Stimulated activated CD4-positive, alpha-beta T cell treated with anti-CD3 and anti-CD28 coated beads, Interleukin-1b, Interleukin-23, amount 100 ng/mL, for 1 hour (primary cell): ENCODE measurements at places on chromosomes 5 and 9.

- DNase-seq = no peak
Measured at GRCh38 chr5:63962279-63962678, at the start of gene HTR1A. Gene HTR1A, minus strand, starts transcription at chr5:63962445. Its CDS starts 726 bp downstream, at chr5:63961719.

DNA sequence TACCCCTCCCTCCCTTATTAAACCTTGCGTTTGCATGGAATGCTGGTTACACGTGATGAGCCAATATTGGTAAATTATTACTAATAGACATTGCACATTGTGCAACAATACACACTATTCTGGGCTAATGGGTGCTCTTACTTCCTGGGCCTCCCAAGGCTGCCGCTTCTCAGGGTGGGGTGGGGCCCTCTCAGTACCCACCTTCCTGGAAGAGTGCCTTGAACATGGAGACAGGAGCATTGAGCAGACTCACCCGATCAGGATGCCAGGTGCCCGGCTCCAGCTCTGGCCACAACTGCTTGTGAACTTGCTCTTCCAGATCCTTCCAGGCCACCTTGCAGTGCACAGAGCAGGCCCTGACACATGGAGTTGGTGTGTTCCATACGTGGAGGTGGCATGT is 24.7 kb upstream of the CEP72 start:
- no peak for DNase-seq

DNA sequence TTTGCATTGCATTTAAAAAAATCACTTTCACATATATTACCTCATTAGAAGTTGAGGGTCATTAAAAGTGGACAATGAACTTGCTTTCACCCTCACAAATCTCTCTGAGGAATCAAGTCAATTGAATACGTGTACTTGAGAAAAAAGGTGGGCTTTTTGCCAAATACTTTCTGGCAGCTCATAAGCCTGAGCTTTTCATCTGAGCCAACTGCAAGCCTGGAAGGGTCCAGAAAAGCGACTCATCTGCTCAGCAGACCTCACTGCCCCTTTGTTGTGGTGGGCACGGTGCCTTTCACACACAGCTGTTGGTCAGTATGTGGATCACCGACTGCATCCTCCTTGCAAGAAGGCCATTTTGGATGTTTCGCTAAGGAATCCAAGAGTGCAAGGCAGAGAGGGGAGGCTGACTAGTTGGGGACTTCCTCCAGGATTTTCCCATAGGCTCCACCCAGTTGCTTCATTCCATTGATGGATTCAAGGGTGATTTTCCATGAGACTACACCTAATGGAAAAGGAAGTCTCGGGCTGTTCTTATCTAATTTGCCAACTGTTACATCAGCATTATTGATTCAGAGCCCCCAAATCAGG is 564.7 kb downstream of the PDE4D start:
- DNase-seq = no peak

DNA sequence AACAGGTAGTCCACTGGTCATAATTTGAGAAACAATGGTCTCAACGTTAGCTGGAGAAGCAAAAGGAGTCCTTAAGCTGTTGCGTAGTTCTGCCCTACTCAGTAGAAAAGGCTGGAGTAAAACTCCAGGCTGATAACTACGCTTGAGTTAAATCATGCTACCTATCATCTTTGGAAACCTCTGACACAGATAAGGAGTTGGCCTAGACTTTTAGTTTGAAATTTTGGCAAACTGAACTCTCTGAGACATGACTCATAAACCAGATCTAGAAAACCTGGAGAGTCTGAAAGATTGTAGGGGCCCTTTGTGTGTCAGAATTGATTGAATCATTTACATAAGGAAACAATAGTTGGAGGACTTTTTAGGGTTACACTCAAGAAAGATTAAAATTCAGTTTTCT is 26.3 kb downstream of the NMUR2 start:
- DNase-seq = no peak

DNA sequence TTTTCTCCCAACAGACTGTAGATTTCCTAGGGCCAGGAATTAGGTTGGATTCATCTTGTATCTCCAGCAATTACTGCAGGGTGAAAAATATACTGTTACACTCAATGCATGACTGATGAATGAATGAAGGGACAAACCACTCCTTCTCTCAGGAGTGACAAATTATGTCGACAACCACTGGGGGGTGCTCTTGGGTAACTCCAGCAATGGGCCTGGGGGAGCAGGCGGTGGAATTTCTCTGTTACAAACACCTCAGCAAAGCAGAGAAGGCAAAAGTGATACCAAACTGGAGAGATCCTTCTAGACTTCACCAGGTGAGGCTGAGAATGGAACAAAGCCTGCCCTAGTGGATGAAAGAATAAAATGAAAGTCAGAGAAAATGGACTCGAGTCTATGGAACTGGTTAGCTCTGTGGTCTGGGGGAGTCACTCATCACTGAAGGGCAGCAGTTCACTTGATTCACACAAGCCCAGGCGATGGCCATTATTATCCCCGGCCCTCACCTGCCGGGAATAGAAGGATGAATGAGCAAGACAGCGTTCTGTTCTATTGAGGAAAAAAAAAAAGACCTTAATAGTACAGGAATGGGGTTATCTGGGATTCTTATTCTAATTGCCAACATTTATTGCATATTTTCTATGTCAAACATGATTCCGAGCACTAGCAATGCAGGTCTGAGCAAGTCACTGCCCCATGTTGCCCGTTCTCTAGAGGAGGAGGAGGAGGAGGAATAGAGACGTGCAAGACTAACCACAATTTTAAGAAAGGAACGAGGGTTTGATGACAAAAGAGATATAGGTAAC is 341.1 kb downstream of the ASTN2 start:
- no peak for DNase-seq

DNA sequence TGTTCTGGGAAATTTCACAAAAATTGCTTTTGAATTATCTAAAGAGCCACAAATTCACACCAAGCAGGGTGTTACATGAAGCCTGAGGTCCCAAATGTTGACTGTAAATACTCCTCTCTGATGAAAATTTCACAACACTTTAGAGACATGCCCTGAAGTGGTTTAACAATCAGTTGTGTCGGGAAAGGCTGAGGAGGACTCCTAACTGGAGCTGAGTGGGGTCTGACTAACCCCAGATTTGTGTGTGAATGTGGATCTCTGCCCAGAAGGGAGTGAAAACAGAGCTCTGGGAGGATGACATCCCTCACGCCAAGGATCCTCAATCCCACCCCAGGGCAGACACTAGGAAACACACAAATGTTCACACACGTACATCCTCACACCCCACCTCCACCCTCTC is 31.1 kb upstream of the GRXCR2 start:
- DNase-seq = no peak

GRCh38 chr9:9963841-9964240 is 649.0 kb downstream of the PTPRD start:
- no peak for DNase-seq

- no peak for DNase-seq
Measured at GRCh38 chr5:139090581-139090980, 107.6 kb downstream of the SIL1 start.

GRCh38 chr9:133576875-133577736 is 32.1 kb downstream of the FAM163B start:
- DNase-seq = no peak

GRCh38 chr9:85016384-85017006 is 347.0 kb downstream of the NTRK2 start:
- no peak for DNase-seq

DNA sequence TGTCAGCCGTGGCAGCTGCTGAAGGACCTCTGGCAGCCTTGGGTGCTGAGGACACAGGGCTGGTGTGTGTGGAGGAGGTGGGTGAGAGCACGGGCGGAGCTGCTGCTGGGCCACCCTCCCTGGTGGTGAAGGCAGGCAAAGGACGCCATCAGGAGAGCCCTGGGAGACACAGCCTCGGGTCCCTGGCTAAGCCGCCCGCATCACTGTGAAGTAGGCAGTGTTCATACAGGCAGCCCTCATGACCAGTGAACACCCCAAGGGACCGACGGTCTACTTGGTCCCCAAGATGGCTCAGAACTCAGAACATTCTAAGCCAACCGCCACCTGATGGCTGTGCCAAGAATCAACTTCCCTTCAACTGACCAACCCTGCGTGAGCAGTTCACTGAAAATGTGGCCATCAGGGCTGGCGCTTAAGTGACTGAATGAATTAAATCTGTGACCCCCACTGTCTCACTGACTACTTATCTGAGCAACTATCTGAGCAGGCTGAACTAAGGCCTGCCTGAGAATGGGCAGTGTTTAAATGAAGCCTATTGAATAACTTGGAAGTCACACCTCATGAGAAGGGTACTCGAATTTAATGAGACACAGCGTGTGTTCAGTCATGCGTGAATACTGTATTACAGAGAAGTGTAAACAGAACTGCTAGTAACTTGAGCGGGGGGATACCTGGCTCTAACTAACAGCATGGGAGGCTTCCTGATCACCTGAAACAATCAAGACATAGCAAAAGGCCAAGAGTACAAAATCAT is 54.7 kb upstream of the SIMC1 start:
- no peak for DNase-seq

DNA sequence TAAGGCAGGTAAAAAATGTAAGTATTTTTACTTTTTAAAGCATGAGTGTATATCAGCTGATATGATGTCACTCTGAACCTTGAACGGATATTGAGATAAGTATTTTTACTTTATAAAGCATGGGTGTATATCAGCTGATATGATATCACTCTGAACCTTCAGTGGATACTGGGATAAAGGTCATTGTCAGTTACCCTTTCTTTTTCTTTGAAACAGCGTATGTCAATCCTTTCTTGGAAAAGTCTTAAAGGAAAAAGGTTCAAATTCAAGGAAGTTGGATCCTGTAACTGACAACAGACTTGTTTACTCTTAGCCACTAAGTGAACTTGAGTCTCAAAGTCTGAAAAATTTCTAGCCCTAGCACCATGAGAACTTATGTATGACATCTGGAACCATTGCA is 61.7 kb upstream of the IFNK start:
- no peak for DNase-seq

GRCh38 chr5:176153741-176154140 is 84.5 kb upstream of the SIMC1 start:
- no peak for DNase-seq

DNA sequence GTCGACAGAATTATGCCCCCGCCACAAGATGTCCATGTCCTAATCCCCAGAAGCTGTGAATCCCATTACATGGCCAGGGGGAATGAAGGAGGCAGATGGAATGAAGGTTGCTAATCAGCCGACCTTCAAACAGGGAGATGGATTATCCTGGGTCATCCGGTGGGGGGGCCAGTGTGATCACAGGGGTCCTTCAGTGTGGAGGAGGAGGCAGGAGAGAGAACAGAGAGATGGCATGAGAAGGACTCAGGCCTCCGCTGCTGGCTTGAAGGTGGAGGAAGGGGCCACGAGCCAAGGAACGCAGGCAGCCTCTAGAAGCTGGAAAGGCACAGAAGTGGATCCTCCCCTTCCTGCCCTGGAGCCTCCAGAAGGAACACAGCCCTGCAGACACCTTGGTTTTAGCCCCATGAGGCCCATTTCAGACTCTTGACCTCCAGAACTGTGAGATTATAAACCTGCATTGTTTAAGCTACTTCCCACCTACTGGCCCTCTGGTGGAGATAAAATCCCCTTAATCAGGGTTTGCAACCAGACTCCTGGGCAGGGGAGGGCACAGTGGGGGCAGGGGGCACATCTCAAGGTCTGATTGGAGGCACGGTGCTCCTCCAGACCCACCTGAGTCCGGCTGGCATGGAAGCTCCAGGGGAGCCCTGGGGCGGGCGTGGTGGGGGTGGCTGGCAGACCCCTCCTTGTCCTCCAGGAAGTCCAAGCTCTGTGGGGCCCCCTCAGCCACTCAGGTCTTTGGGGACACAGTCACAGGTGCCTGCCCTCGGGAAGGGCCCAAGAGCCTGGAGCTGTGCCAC is 13.8 kb downstream of the PTGES2 start:
- no peak for DNase-seq

DNA sequence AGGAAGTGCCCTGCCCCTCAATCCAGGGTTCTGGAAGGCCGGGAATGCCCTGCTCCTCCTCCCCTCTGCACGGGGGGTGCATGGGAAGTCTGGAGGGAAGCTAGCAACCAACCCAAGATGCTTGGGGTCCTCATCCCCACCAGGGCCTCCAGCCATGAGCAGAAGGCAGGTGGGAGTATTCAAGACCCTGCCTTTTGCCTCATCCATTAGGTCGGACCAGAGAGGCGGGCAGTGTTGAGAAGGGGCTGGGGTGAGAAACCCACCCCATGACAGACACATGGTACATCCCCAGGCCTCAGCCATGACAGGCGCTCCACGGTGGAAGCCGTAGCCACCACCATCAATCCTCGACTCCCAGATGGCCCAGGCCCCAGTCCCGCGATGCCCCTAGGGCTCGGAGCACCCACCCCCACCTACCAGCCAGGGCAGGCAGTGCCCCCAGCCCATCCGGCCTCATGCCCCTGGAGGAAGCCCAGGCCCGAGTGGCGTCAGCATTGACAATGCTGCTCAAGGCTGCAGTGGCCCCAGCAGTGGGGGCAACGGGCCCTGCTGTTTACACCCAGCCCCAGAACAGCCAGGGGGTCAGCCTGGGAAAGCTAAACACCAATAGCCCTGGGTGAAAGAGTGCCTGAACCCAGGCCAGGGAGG is 8.6 kb downstream of the NR5A1 start:
- no peak for DNase-seq

DNA sequence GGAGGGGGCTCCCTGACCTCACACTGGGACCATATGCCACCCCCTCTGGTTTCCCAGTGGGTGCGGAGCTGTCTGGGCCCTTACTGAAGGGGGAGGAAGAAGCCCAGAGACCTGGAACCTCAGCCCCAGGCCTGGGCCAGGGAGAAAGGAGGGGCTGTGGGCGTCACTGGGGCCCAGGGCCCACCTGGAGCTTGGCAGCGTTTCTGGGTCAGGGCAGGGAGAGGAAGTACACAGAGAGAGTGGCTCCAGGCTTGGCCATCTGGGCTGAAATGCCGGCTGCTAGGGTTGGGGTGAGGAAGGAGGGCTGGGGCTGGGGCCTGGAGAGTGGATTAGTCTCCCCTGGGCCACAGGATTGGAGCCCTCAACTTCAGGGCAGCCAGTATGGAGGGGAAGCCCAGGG is 6.4 kb upstream of the DAB2IP start:
- no peak for DNase-seq

- no peak for DNase-seq
Measured at GRCh38 chr9:32787816-32788215, 4.5 kb downstream of the TMEM215 start.

GRCh38 chr5:76351577-76351976 is 51.5 kb upstream of the IQGAP2 start:
- DNase-seq = no peak

- no peak for DNase-seq
Measured at GRCh38 chr5:153539983-153540382, 49.5 kb downstream of the GRIA1 start.

- DNase-seq = no peak
Measured at GRCh38 chr9:77981332-77981731, 50.3 kb downstream of the GNAQ start.
